ELF-1 (cell line): ENCODE measurements at places on chromosomes 4 and X.
A peak's percentile ranks its signal among the peaks of the same experiment; 100 is the strongest.

DNA sequence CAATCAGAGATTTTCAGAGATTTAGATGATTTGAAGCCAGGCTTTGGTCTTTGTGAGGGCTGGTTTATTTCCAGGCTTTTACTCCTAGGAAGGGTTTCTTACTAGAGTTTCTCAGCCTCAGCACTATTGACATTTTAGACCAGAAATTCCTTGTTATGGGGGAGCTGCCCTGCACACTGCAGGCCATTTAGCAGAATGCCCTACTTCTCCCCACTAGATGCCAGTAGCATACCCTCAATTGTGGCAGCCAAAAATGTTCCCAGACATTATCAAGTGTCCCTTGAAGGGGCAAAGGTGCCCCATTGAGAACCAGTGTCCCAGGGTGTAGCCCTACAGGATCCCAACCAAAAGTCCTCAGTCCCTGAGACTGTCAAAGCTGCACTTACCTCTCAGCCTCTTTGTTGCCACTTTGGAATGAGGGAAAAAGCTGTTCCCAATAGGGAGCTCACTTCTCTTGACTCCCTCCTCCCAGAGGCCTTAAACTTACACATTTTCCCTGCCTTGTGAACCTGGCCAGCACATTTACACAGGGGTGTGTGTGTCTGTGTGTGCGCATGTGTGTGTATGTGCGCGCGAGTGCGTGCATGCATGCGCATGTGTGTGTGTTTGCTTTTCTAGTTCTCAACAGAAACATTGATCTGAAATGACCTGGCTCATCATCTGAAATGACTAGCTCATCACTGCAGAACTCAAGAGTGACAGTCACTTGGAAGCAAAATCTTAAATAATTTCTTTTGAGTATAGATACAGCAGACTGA, 231.4 kb downstream of the QDPR start:
- no peak for DNase-seq

GRCh38 chr4:13535118-13535517, 9.2 kb downstream of the NKX3-2 start:
- no peak for DNase-seq

- DNase-seq: no peak
Observed at GRCh38 chr4:61320631-61321030, 120.5 kb downstream of the ADGRL3 start.

GRCh38 chrX:104659005-104659744, 93.2 kb downstream of the IL1RAPL2 start:
- no peak for DNase-seq

DNA sequence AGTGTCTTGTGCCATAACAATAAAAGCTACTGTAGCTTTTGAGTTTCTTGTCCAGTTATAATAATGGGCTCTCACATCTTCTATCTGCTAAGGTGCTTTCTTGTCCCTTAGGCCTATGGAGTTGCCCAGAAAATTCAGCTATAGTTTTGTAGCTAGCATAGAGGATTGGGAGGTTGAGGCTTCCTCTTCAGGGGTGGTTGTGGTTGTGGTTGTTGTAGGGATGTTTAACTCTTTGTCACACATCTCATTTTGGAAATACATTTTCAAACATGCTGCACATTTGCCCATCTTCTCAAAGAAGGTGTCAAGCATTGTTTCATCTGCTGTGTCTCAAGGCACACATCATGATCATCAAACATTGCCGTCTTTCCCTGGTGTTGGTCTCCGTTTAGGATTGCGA, 65.0 kb downstream of the ATXN3L start:
- DNase-seq: no peak

DNA sequence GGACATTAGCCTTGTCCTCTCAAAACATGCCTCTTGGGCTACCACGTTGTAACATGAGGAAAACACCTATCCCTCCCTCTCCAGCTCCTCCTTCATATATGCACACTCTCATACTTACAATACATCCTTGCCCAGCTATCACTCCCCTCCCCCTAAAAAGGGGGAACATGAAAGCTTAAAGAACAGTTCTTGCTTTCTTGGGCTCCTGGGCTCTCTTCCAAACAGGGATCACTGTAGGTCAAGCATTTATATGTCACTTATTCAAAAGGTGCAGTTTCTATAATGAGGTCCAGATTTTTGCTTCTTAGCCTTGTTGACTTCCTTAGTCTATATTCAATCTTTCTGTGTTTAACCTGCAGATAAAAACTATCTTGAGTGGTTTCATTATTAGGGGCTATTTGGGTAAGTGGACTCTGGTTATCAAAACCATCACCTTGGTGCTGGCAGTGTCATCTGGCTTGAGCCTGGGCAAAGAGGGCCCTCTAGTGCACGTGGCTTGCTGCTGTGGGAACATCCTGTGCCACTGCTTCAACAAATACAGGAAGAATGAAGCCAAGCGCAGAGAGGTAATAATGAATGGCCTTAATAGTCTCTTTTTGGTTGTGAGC, 119.4 kb downstream of the AKAP4 start:
- peak; percentile 66 for DNase-seq

DNA sequence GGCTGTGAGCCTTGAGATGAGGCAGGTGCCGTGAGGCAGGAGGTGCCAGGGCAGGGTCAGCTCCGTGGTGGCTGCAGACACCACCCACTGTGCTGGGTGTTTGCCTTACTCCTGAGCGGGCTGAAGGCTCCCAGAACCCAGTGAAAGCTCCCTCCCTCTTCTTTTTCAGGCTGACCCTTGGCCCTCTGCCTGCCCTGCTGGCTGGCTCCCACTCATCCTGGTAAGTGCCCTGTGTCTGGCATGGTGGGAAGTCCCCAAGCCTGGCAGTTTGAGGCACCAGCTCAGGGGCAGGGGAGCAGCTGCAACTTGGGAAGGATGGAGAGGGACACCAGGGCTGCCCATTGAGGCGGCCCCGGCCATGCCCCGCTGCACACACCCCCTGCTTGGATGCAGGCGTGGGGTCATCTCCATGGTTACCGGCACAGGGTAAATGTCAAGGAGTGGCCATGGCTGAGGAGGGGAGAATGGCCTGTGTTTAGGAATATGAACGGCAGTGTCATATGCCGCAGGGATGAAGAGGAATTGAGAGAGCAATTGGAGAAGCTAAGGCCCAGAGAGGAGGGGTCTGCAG, 16.8 kb downstream of the SH3BP2 start:
- no peak for DNase-seq

GRCh38 chr4:158930639-158930972, 161.8 kb downstream of the FNIP2 start:
- no peak for DNase-seq

- no peak for DNase-seq
Observed at GRCh38 chr4:148955564-148956297, 513.5 kb upstream of the NR3C2 start.

DNA sequence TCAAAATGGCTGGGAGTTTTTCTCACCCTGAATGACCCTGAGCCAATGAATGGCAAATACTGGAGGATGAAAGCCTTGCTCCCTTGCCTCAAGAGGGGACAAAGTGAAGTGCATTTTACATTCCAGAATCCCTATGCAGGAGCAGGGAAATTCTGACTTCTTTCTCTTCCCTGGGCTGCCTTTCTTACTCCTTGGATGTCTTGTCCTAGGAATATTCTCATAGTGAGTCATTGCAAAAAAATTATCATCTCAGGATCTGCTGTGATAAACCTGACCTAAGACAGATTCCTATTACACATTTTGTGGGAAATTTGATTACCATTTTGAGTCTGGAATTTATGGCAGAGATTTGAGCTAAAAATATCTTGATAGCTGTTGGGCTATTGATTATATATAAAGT, 199.9 kb downstream of the TMA16 start:
- DNase-seq: no peak

GRCh38 chr4:147349193-147349592, 131.7 kb upstream of the EDNRA start:
- no peak for DNase-seq

DNA sequence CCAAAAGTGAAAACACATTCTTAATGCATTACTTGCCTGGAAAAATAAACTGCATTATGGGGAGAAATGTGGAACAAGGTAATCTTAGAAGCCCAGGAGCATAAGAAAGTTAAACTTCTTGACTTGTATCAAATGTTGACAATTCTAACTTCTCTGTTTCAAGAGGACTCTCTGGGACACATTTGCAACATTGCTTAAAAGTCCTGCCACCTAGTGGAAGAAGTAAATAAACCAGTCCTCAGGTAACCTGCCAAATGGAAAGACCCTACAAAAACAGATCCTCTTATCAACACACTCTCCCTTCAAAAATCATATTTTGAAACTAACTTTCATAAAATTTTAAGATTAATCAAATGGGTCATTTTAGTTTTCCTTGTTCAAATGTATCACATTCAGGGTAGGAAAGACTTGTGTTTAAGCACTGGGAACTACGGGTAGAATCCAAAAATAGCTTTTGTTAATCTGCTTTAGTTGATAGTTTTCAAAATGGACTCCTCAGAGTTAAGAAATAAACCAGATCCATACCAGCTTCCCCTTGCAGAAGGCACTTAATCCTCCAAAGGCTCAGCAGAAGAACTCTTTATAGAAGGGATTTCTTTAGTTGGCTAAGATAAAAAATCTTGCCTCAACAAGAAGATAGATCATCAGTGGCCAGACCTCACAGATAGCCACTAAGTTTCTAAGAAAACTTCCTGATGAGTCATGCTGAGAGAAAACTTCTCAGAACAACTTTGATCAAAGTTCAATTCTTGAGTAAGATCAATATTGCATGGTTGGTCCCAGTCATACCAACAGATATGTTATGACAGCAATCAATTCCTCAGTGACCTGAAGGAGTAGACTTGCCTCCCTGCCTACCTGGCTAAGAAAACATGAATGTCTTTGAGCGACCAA, 141.7 kb downstream of the HHIP start:
- peak; percentile 18 for DNase-seq

- no peak for DNase-seq
Observed at GRCh38 chrX:8025705-8026104, 98.5 kb upstream of the PNPLA4 start.

DNA sequence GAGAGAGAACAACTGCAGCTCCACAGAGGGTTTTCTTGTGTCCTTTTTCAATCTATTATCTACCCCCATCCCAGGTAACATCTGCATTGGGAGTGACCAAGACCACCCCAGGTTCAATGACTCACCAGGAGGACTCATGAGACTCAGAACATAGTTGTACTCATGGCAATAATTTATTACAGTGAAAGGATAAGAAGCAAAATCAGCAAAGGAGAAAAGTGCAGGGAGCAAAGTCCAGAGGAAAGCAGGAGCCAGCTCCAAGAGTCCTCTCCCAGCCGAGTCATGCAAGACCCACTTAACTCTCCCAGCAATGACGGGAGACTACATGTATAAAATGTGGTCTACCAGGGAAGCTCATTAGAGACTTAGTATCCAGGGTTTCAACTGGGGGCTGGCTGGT, 129.5 kb upstream of the RBPJ start:
- DNase-seq: no peak

- peak; percentile 9 for DNase-seq
Observed at GRCh38 chr4:6290769-6291547, 21.3 kb downstream of the WFS1 start.

GRCh38 chrX:18687856-18688495, 16.1 kb upstream of the RS1 start:
- DNase-seq: no peak

- no peak for DNase-seq
Observed at GRCh38 chrX:129802863-129803262, 23.1 kb downstream of the SASH3 start.

GRCh38 chr4:86089781-86090323, 270.0 kb downstream of the MAPK10 start:
- DNase-seq: no peak

GRCh38 chr4:40305328-40306170, 29.6 kb upstream of the CHRNA9 start:
- DNase-seq: no peak

- peak; percentile 59 for DNase-seq
Observed at GRCh38 chr4:6779667-6780565, 2.6 kb upstream of the KIAA0232 start.

DNA sequence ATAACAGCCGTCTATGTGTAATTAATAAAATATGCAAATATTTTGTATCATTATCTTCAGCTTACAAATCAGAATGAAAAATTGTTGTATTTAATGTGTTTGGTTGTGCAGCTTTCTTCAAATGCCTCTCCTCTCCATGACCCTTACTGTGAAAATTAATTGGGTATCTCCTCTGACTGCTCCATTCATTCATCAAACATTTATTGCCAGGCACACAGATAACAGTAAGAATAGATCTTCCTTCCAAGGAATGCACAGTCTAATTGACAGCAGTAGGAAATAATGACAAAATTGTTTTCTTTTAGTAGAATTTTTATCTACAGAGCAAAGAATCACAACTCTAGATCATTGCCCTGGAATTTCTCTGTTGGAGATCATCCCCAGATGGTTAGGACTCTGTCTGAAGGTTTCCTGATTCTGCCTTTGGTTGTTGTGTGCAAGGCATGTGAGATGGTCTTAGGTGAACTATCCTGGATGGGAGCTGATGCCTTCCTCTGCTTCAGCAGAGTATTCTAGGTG, 395.0 kb upstream of the FAT1 start:
- DNase-seq: no peak

- DNase-seq: no peak
Observed at GRCh38 chrX:11460347-11460746, 167.1 kb downstream of the AMELX start.

DNA sequence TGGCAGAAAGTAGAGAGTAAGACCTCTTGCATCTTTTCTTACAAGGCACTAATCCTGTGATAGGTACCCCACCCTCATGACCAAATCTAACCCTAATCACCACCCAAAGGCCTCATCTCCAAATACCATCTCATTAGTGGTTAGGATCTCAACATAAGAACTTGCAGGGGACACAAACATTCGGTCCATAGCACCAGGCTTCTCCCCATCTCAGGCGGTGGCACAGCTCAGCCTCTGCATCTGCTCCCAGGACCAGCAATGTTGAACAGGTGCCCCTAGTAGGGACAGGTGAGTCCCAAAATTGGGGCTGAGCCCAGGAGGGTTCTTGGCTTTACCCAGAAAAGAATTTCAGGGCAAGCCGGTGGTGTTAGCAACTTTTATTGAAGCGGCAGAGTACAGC, 8.4 kb upstream of the MRFAP1 start:
- DNase-seq: no peak

- peak; percentile 48 for DNase-seq
Observed at GRCh38 chr4:11367371-11367770, 61.3 kb downstream of the HS3ST1 start.

DNA sequence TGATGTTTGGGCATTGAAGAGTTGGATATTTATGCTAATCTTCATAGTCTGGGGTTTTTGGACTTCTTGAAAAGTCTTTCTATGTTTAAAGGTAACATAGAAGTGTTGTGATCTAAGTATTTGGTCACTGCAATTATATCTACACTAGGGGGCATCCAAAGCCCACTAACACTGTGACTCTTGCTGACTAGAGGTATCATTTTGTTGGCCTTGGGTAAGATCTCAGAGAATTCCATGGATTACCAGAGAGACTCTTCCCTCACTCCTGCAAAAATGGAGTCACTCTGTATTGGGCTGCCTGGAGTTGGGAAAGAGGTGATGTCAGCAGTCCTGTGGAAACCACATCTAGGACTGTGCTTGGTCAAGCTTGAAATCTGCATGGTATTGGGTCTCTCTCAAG, 1077.6 kb downstream of the FAM133A start:
- DNase-seq: peak; percentile 15

DNA sequence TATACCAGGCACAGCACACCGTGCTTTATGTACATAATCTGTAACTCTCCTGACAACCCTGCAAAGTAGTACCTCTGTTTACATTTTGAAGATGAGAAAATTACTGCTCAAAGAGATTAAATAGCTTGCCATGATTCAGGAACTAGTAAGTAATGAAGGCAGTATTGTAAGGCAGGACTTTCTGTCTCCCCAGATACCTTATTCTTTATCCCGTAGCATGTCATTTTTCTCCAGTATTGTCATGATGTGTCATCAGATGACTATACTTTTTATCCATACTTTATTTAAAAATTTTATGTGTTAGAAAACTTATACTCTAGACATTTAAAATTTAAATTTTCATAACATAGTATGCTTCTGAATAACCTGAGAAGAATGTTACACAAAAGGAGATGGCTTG, 188.3 kb upstream of the NUDT6 start:
- DNase-seq: no peak
